Nucleus accumbens (tissue), 56 donors: ENCODE measurements at places on chromosomes 11 and 22.

- DNase-seq, result no peak
These were observed 554.0 kb downstream of the INSC start for GRCh38 chr11:15668718-15669117.

DNA sequence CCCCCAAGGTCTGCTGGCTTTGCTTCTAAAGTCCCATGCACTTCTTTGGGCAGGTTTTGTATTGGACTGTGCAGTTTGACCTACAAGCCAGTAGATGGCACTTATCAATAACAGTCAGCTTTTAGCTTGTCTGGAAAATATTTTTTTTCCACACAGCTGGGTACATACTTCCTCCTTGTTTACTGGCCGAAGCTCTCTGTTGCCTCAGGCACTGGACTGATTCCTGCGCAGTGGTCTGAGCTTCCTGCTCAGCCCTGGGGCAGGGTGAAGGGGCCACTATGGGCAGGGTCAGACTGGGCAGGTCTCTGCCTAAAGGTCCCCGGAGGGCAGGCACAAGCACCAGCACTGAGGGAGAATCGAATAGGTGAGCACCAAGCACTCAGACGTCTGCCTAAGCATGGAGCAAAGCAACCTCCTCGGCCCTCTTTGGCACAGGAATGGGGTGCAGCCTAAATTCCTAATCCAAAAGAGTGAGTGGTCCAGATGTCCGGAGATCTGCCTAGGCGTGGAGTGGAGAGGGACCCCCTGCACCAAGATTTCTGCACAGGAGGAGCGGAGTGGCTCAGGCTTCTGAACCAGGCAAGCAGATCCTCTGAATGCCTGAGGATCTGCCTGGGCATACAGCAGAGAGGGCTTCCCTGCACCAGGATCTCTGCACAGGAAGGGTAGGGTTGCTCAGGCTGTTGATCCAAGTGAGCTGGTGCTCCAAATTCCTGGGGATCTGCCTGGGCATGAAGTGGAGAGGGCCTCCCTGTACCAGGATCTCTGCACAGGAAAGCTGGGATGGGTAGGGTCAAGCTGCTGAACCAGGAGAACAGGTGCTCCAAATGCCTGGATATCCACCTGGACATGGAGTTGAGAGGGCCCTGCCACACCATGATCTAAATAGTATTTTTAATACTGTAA, 105.9 kb upstream of the C11orf58 start:
- DNase-seq, result no peak

DNA sequence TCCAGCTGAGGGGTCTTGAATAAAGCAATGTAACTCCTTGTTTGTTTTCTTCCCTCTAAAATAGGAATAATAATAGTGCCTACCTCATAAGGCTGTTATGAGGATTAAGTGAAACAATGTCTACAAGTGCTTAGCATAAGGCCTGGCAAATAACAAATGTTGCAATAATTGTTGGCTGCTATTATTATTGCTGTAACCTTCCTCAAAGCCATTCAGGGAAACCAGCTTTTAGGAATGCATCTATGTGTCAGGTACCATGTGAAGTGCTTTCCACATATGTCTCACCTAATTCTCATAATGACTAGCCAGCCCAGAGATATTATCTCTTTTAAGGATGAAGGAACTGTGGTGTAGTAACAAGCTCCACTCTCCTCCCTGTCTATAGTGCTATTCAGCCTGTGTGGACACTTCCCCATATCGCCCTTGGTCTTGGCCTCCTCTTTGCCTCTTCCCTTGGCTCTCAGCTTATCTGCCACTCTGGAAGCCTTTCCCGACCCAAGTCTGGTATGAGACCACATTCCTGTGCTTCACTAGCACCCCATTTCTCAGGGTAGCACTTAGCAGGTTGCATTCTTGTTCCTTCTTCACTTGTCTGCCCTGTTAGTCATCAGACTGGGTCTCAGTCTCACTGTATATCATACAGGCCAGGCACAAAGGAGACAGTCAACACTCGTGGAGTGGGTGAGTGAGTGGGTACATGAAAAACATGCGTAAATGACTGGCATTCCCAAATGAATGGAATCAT, 23.8 kb downstream of the CSNK2A3 start:
- no peak for DNase-seq

GRCh38 chr22:22667966-22668880, 23.8 kb downstream of the GGTLC2 start:
- DNase-seq, result no peak

DNA sequence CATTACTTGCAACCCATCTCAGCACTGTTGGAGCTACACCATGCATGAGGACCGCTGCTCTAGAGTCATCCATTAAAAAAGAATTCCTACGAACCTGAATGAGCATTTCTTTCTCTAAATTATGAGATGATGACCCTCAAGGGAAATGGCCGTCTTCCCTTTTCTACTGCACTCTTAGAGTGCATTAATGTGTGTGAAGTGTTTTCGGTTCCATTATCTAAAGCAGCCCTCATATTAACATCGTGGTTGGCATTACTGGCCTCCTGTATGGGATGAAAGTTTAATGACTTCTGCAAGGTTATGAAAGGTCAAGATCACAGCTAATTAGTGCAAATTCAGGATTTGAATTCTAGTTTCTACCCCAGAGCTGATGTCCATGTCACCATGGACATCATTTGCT, 16.7 kb downstream of the CD44 start:
- DNase-seq, result no peak

- peak; percentile 57 for DNase-seq
These were observed 684 bp downstream of the TNFRSF13C start for GRCh38 chr22:41925783-41926460.

DNA sequence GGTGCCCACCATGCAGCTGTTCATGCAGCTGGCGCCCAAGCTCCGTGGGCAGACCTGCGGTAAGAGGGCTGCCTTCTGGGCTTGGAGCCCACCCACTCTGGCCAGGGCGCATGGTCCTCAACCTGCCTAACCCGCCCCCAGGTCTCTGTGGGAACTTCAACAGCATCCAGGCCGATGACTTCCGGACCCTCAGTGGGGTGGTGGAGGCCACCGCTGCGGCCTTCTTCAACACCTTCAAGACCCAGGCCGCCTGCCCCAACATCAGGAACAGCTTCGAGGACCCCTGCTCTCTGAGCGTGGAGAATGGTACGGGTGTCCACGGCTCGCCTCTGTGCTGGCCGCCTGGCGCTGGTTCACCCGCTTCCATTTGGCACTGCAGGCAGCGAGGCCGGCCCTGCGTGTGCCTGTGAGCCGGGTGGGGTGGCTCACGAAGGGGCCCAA, 11.0 kb downstream of the MUC5AC start:
- DNase-seq, result no peak

- DNase-seq, result no peak
These were observed 6.9 kb downstream of the NAALADL1 start for GRCh38 chr11:65051398-65051858.

DNA sequence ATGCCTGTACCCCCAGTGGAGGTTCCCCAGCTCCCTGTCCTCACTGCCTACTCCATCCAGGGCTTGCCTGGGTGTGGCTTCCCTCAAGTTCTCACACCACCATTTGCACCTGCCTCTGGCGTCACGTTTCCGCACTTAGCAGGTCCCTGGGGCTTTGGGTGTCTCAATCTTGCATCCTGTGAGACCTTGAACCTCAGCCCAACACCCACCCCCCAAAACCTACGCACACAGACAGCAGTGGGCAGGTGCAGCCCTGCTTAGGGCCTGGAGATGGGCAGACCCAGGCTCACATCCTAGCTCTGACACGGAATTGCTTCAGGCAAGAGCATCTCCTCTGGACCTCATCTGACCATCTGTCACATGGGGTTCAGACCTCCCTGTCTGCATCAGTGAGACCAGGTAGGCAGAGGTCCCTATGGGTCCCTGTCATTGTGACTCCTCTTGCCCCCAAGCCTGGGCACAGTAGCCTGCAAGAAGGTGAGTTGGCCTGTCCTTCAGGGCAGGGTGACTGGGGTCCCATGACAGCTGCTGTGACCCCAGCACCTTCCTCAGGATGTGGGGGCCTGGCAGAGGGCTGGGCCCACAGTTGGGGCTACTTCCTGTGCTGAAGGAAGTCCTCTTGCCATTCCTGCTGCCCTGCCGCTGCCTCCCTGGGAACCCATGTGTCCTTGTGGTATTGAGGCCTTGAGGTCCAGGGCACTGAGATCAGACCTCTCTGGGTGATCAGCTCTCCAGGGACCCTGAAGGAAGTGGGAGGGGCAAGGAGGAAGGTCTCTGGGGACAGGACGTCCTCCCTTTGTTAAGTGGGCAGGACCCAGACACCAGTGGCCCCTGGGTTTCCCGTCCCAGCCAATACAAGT, 2.0 kb downstream of the SIPA1 start:
- no peak for DNase-seq

DNA sequence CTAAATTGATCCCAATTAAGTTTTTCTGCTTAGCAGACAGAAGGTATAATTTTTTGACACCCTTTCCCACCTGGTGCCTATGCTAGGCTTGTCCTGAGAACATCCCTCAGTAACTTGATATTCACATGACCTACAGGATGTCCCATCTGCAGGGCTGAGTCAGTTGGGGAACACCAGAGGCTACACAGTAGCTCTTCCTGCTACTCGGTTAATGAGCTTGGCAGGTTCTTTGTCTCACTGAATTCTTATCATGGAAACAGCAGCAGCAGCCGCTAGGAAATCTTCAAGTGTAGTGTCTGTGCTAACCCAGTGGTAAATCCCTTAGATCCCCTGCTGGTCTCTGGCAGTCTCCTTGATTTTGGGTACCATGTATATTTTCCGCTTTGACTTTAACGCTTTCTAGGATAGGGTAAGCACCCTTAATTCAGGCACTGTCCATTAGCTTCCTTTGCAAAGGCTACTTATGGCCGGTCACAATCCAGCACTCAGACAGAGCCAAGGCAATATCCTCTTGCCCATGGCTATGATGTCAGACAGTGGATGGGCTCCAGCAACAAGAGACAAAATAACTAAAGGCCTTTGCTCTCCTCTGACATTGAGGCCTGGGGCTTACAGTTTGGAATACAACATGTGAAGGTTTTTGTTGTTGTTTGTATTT, 8.5 kb downstream of the MRPL16 start:
- DNase-seq, result no peak

- no peak for DNase-seq
These were observed 217.2 kb upstream of the CADM1 start for GRCh38 chr11:115721296-115721995.

GRCh38 chr22:50178471-50178864, 7.2 kb upstream of the TRABD start:
- DNase-seq, result no peak
